ENCODE measurements at places on chromosomes 7 and 10.
A peak's percentile ranks its signal among the peaks of the same experiment; 100 is the strongest.

DNA sequence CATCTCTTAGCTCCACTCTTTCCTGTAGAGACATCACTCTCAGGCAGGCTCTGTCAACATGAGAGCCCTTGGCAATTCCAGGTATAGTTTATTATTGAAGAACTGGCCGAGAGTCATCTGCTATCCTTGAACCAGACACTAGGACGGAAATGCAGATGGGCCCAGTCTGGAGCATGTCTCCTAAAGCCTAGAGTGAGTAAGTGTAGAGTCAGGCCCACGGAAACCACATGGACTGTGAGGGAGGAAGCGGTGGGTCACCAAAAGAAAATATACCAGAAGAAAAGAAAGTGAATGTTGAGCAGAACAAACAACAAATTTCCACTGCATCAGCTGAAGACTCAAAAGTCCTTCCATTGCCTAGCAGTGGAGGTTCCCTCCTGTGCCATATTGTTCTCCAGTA is 15.7 kb upstream of the RELN start:
- no peak for DNase-seq

DNA sequence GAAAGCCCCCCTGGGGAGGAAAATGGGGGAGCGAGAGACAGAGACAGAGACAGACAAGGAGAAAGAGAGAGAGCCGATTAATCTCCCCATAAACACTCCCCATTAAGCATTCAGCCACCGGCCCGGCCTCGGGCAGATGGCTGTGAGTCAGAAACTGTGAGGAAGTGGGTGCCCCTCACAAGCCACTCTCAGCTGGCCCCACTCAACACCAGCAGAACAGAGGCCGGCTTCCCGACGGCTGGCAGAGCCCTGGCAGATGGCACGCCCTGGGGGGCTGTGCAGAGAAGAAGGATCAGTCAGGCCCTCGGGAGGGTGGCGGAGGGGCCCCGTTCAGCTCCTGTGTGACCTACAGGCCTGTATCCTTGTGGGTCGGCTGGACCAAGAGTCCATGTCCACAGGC is 41.2 kb downstream of the CAMK2B start:
- DNase-seq = no peak

- no peak for DNase-seq
These were observed 84.7 kb downstream of the SLC16A9 start for GRCh38 chr10:59624951-59625350.

DNA sequence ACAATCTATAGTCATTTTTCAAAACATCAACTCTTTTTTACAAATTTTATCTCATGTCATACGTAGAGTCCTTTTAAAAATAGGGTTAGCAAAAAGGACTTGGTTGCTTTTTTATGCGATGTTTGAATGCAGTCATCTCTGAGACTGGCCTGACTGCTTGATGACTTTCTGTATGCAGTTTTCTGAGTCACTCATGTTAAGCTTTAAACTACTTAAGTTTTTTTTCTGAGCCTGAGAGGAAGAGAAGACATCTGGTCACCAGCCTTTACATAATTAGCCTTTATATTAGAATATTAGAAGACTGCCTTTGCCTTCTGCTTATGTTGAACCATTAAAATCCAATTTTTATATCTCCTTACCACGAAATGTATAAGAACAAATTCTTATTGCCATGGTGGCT is 834.4 kb upstream of the MBL2 start:
- no peak for DNase-seq

DNA sequence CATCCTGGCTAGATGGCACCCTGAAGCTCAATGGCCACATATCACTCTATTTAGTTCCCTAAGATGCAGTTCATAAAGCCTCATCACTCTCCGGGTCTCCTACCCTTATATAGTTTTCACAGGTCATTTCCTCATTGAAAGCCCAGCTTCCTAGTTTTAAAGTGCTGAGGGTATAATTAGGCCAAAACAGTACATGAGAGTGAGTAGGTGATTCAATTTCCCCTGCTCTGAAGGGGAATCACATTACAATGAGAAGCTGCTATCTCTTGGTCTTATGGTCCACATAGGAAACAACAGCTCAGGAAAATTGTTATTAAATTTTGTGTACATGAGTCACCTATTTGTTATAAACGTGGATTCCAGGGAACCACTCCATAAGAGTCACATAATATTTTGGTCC is 162.0 kb downstream of the SEMA3E start:
- no peak for DNase-seq

GRCh38 chr7:130845581-130846085 is 111.6 kb upstream of the KLF14 start:
- DNase-seq = no peak

DNA sequence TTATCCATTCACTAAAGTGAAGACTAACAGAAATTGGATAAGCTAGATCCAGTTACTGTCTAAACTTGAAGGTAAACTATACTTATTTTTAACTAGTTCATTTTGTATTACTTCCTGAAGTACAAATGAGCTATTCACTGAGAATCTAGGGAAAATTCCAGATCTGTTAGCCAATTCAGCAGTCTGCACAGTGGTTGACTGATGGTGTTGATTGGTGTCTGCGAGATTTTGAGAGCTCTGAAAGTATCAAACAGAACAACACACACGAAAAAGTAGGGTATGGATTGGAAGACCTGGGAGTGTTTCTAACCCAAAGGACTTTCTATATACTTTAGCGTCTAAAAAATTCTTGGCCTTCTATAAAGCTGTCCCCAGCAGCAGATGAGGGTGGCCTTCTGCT is 33.6 kb upstream of the AGR2 start:
- DNase-seq = no peak

GRCh38 chr10:45373576-45374349 is at the start of gene ALOX5:
Gene ALOX5 (plus strand): TSS chr10:45374216. CDS start chr10:45374280, 64 bp downstream.
- DNase-seq = peak; percentile 36

- no peak for DNase-seq
These were observed 14.6 kb upstream of the USP6NL start for GRCh38 chr10:11626071-11626470.

- DNase-seq = no peak
These were observed 216.9 kb downstream of the CCDC3 start for GRCh38 chr10:12784646-12785045.

GRCh38 chr7:130096243-130096827 is 26.0 kb downstream of the KLHDC10 start:
- DNase-seq = peak; percentile 11

GRCh38 chr10:78783753-78784152 is 285.0 kb upstream of the ZMIZ1 start:
- no peak for DNase-seq

GRCh38 chr7:15832996-15833395 is 146.5 kb upstream of the MEOX2 start:
- peak; percentile 75 for DNase-seq

DNA sequence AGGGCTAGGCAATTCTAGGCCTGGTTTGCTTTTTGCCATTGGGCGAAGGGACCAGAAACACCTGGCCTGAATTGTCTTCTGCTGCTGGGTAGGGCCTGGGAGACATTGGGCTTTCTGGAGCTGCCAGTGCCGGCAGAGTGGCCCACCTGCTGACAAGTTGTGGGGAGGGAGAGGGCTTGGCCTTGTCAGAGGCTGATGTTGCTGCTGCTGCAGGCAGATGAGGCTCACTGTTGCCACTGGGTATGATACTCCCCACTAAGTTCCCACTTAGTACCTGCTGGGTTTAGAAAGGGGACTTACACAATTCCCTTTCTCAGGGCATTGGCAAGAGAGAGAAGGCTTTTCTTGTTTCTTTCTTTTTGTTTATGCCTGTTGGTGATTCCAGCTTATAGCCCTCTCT is 289.6 kb upstream of the NPVF start:
- DNase-seq = no peak

DNA sequence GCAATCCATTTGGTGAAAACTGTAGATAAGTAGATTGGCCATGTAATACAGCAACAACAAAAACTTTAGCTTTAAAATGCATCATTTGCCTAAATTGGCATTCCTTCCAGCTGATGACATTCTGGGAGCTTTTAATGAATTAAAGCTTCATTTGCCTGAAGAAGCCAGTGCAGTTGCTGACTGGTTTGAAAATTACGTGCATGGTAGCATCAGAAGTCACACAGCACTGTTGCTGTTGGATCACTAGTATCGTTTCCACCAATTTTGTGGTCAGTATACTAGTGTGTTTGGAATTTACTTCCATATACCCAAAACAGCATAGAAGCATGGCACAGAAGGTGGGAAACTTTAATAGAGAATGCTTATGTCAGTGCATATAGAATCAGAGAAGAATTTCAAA is 194.9 kb downstream of the ETV1 start:
- no peak for DNase-seq

DNA sequence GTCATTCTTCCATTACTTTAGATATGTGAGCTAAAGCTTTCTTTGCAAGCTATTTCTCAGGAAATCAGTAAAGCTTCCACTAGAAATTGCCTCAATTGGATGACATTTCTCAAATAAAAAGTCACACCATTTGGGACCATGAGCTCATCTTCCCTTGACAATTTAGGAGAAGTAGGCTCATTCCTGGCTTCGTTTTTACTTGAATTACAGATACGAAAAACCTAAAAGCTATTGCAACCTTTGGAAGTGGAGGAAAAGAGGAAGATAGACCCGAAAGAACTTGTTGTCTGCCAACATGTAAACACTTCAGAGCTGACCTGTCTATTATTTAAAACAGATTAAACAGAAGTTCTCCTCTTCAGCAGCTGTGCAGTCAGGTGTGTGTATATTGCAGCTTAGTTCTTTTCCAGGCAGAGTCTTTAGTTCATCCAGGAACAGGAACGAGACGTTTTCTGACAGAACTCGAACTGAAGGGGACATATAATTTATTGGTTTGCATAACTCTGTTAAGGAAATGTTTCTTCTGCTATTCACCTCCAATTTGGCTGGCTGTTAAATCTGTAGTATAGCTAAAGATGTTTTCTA is 43.1 kb upstream of the ST8SIA6 start:
- no peak for DNase-seq

GRCh38 chr7:158530800-158531609 is 56.6 kb downstream of the PTPRN2 start:
- no peak for DNase-seq

DNA sequence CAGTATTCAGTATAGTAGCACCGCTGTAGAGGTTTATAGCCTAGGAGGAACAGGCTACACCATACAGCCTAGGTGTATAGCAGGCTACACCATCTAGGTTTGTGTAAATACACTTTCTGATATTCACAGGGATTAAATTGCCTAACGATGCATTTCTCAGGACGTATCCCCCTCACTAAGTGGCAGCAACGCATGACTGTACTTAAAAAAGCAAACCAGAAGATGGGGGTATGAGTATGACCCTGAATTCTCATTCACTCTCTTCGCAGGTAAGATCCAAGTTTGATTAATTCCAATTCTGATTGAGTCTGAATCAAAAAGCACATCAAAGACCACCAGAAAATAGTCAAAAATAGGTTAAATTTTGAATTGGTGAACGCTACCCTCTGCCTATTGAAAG is 972 bp downstream of the ORC5 start:
- no peak for DNase-seq

- no peak for DNase-seq
These were observed 78.8 kb downstream of the INPP5A start for GRCh38 chr10:132616170-132616995.

- no peak for DNase-seq
These were observed 332.7 kb downstream of the ADARB2 start for GRCh38 chr10:1404323-1405260.

DNA sequence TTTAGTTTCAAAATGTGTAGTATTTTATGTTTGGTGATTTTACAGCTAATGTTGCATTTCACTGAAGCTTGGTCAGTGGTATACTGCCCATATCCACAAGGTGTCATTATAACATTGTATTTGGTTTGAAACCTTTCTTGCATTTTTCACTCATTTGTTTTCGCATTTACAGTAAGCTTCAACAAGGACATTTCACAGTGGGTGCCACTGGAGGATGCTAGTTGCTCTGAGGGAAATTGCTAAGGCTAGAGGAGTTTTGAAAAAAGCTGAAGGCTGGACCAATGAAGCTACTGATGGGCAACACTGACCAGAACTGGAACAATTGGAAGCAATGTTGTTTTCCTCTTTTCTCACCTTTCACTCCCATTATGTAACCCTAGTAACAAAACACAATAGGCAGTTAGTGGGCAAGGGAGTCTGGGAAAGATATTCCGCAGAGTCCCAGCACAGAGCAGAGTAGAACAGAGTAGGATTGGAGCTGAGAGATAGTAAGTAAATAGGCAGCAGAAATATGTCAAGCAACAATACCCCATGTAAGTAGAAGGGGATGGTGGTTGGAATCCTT is 23.6 kb upstream of the SRI start:
- DNase-seq = peak; percentile 33

DNA sequence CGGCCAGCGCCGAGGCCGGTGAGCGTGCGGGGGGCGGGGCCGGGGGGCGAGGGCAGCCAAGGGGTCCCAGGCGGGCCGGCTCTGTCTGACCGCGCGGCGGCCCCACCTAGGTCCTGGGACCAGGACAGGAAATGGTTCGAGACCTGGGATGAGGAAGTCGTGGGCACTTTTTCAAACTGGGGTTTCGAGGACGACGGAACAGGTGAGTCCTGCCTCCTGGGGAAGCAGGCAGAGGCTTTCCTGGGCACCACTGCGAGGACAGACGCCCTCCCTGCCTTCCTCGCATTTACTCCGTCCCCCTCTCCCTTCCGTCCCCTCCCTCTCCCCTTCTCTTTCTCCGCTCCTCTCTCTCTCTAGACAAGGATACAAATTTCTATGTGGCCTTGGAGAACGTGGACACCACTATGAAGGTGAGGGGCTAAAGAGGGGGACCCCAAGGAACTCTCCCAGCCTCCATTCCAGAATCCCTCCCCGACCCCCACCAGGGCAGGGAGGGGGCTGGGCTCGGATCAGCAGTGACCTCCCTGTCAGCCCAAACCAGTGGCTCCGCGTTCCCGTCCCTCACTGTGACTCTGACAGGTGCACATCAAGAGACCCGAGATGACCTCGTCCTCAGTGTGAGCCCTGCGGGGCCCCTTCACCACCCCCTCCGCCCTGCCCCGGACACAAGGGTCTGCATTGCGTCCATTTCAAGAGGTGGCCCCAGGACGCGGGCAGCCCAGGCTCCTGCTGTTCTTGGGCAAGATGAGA is 2.6 kb upstream of the MUC12 start:
- no peak for DNase-seq

- no peak for DNase-seq
These were observed 136.3 kb downstream of the SORCS1 start for GRCh38 chr10:107028236-107028635.

GRCh38 chr10:86688398-86688921 is 20.1 kb downstream of the LDB3 start:
- no peak for DNase-seq

DNA sequence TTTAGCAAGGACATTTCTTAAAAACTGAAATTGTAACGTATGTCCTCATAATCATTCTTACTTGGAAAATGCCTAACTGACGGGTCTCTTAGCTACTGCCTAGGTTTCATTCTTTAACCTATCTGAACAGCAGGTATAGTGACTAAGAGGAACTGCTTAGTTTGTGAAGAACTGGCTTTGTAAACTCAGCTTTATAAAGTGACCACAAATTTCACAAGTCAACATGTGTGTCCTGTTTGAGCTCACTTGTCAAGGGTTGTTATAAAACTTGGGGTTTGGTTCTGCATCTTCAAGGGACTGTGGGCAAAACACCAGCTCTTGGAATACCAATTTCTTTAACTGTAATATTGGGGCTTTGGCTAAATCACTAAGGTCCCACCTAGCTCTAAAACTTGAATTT is 32.2 kb downstream of the MRPS33 start:
- no peak for DNase-seq

Data from NCI-H1105 (cell line).